ENCODE measurements at places on chromosomes 6 and 20.
A peak's percentile ranks its signal among the peaks of the same experiment; 100 is the strongest.

GRCh38 chr6:129647044-129647443, 62.9 kb downstream of the ARHGAP18 start:
- DNase-seq = no peak

DNA sequence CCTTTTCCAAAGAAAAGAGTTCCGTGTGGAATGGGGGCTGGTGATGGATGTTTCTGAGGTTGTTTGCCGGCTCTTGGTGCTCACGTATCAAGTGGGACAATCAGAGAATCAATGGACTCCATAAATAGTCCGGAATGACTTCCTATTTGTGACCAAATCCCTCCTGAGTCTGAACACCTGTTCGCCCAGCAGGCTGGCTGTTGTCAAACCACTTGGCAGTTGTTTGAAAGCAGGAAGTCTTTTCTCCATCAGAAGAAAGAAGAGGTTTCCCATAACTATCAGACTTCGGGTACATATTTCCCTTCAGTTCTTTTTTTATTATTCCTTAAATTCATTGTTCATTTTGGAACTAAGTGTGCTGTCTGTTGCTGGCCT, 154.7 kb upstream of the RIN2 start:
- DNase-seq = no peak

- no peak for DNase-seq
These were observed 138.5 kb downstream of the DHX35 start for GRCh38 chr20:39100691-39101090.

GRCh38 chr6:50698546-50698945, 14.8 kb upstream of the TFAP2D start:
- no peak for DNase-seq

GRCh38 chr6:168377856-168378832, 58.6 kb upstream of the DACT2 start:
- DNase-seq = no peak

DNA sequence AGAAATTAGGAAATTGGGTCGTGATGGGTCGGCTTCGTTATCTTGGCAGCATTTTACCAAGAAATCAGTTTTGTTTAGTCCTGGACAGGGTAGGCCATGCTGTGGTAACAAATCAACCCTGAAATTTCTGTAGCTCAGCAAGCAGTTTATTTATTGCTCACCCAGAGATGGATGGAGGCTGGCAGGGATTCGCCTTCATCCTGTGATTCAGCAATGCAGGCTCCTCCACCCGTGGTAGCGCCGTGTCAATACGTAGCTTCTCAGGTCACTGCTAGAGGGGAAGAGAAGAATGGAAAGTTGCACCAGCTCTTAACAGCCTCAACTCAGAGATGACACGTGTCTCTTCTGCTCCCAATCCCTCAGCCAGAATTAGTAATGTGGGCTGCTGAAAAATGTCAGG, 157.0 kb upstream of the SGK1 start:
- DNase-seq = no peak

DNA sequence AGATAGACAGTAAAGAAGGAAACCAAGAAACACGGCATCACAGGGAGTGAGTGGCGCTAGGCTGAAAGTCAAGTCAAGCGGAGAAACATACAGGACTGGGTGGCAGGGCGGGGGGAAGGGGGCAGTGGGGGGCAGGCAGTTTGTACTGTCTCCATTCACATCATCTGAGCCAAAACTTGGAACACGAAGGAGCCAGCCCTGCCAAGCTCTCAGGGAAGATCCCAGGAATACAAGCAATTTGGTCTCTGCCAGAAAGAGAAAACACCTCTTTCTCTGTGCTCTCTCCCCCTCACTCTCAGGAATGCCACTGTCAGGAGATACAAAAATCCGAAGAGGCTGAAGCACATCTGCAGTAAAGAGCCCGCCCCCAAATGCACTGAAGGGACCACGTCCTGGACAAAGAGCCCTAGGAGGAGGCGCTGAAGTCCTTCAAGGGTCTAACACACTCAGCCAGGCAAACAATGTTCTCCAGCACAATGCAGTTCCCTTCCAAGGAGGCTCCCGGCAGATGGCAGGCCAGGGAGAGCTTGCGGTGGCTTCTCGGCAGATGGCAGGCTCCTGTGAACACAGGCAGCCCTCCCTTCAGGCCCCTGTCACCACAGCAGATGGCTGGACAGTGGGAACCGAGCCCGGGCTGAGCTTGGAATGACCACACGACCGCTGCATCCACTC, 90.0 kb downstream of the ATP9A start:
- DNase-seq = peak; percentile 57

- DNase-seq = no peak
These were observed 520.7 kb downstream of the QKI start for GRCh38 chr6:163935158-163935762.

GRCh38 chr6:106862858-106863257, 111.7 kb downstream of the CD24 start:
- no peak for DNase-seq

GRCh38 chr6:84258866-84259265, 31.4 kb upstream of the CEP162 start:
- DNase-seq = no peak

- DNase-seq = no peak
These were observed 5.0 kb upstream of the RTF2 start for GRCh38 chr20:56463428-56463827.

DNA sequence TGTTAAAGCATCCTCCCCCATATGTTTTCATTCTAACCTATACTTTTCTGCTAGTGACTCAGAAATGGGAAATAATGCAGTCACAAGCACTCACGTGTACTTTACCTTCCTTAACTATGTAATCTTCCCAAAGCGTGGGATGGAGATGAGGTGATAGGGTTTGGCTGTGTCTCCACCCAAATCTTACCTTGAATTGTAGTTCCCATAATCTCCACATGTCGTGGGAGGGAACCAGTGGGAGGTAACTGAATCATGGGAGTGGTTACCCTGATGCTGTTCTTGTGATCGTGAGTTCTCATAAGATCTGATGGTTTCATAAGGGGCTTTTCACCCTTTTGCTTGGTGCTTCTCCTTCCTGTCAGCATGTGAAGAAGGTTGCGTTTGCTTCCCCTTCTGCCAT, 35.4 kb downstream of the AGPAT4 start:
- DNase-seq = no peak

- DNase-seq = no peak
These were observed 9.2 kb upstream of the PRSS16 start for GRCh38 chr6:27238010-27238983.

DNA sequence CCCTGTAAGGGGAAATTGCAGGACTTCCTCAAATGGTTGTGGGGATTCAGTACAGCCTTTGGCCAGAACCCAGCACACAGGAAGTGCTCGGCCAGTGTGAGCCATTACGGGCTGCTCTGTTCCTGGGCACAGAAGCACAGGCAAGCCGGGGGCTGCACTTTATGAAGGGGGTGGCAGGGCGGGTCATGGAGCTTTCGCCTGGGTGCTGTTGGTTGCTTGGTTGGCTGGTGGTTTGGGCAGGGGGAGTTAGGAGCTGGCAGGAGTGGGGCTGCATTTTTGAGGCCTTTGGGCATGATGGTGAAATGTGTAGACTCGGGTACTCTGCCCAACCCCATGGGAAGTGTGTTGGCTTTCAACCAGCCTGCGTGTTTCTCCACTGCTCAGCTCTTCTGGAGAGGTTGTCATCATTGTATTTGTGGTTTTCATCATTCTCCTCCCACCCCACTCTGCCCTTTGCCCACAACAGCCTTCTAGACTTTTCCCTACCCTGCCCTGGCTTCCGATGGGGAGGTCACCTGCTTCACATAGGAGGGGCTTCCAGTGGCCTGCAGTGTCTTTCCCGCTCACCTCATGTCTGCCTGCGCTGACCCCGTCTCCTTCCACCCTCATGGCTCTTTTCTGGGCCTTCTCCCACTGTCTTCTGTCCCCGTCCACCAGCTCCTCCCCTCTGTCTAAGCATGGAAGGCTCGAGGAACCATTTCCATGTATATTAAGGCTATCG, 16.1 kb upstream of the RBM38 start:
- DNase-seq = no peak

GRCh38 chr6:41286544-41287346, at the start of gene TREM1:
Gene TREM1 (minus strand): TSS chr6:41286682. CDS start chr6:41286655, 27 bp downstream.
- DNase-seq = peak; percentile 30

GRCh38 chr6:139834232-139834631, 459.8 kb upstream of the CITED2 start:
- no peak for DNase-seq

DNA sequence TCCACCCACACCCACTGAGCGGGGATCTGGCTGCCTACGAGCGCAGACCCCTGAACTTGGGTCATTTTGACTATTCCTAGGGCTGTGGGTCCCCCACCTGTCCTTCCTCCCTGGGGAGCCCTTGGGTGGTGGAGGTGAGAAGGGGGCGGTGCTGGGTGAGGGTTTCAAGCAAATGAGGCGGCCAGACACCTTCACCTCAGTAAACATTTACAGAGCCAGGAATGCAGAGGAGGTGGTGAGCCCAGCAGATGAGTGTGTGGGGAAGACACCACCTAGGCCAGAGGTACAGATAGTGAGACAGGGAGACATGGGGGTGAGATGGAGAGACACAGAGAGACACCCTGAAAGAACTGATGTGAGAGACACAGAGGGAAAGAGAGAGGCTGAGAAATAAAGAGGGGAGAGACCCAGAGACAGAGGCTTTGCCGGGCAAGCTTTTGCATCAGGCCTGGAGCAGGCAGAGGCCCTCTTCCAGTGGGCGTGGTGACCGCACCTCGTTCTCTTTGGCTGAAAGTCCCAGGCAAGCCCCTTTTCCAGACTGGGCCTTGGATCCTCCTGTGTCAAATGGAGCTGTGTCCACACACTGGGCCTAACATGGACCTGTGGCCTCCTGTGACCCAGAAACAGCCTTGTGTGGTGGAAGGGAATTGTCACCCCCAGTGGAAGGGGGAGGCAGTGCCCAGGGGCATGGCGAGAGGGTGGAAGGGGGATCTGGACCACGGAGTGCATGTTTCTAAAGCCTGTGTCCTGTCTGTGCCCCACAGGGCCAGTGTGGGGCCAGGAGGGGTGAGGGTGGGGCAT, 29.7 kb downstream of the CEBPB start:
- no peak for DNase-seq

GRCh38 chr20:36277546-36277945, 28.6 kb upstream of the DLGAP4 start:
- no peak for DNase-seq

DNA sequence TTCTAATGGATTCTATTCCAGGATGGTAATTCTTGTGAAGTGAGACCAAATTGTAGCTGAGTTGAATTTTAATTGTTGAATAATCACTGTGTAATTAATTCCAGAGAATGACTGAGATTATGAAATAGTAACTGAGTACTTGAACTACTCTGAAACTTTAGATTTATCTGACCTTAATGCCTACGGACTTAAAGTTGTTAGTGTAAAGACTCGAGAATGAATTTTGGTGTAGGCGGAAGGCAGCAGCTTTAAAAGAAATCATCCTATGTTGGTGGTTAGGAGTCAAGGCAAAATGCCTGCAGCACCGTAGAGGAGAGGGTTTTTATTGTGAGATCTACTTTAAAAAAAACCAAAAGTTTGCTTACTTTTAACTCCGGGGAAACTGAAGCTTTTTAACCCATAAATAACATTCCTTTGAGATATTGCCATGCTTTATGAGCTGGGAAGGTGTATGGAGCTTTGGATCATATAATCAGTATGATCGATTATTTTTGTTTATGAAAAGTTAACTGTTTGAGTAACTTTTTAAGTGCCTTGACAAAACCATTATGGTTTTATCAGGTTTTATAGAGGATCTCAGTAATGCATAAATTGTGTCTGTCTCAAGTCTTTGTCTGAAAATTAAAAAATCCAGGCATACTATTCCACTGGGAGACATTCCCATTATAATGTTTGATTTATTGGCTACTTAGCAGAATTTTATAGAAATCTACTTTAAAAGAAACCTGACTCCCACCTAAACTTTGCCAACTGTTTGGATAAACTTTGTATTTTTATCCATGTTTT, 46.1 kb downstream of the MYO6 start:
- no peak for DNase-seq

DNA sequence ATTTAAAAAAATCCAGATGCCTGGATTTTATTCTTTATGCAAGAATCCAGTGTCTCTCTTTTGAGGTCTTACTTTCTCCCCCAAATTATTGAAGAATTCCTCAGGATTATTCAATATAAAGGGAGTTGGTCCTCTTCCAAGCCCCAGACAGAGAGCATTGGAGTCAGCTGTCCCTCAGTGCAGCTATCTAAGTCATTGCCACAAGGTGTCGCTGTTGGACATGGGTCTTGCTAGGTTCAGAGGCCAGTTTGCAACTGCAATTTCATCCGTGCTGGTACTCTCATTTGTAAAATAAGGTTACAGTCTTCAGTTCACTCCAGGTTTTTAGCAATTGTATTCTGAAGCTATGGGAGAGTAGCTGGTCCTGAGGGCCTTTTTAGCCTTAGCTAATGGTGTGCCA, 27.8 kb downstream of the CCN2 start:
- peak; percentile 11 for DNase-seq

DNA sequence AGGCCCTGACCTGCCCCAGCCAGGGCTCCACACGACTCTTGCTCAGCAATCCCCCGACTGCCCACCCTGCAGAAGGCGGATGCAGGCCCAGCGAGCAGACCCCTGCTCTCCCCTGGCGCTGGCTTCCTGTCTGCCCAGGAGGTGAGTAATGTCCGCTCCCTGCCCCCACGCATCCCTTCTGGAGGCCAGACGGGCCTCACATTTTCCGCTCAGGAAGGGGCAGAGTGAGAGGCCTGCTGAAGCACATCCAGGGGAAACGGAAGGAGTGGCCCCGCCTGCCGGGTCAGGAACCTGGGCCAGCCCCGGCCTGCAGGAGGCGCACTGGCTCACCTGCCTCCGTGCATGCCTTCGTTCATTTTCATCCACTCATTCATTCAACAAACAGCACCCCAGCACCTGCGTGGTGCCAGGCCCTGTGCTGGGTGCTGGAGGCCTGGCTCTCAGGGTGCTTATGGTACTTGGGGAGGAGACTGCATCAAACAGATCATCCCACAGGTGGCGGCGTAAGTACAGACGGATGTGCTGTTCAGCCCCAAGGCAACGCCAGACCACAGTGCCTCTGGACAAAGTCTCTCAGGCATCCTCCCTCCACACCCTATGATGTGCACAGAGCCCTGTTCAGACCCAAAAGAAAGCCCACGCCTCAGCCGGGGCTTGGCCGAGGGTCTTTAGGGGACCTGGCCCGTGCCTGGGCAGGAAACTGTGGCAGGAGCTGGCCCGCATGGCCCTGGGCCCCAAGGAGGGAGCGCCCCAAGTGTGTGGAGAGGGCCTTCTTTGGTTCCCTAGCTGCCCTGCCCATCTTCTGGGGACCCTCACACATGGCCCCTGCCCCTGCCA, 112.1 kb downstream of the ASXL1 start:
- no peak for DNase-seq

DNA sequence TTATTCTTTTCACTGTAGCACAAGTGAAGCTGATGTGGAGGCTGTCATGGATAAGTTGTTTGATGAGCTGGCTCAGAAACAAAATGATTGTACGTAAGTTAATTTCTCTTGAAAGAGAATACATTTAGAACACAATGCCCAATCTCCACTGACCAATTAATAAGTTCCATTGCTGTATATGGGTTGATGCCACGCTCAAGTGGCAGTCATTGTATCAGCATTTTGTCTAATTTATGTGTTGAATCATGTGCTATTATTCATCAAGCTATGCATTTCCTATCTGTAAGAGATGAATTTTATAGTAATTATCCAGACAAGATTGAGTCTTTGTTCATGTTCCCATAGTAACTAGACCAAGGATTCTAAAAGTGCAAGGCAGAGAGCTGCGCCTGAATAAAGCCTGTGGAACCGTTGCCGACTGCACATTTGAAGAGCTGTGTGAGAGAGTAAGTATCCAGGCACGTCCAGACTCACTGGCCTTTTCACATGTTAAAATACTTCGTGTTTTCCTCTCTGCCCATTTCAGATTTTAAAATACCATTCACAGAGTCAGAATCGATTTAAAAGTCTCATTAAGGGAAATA, 83.8 kb upstream of the FOXO3 start:
- no peak for DNase-seq

GRCh38 chr6:11763460-11764249, 14.9 kb downstream of the ADTRP start:
- no peak for DNase-seq

- DNase-seq = no peak
These were observed 175.6 kb upstream of the PDE7B start for GRCh38 chr6:135675862-135676261.

All from C1 segment of cervical spinal cord (tissue), 14 donors.